ENCODE measurements at places on chromosomes 16 and 17.
A peak's percentile ranks its signal among the peaks of the same experiment; 100 is the strongest.

DNA sequence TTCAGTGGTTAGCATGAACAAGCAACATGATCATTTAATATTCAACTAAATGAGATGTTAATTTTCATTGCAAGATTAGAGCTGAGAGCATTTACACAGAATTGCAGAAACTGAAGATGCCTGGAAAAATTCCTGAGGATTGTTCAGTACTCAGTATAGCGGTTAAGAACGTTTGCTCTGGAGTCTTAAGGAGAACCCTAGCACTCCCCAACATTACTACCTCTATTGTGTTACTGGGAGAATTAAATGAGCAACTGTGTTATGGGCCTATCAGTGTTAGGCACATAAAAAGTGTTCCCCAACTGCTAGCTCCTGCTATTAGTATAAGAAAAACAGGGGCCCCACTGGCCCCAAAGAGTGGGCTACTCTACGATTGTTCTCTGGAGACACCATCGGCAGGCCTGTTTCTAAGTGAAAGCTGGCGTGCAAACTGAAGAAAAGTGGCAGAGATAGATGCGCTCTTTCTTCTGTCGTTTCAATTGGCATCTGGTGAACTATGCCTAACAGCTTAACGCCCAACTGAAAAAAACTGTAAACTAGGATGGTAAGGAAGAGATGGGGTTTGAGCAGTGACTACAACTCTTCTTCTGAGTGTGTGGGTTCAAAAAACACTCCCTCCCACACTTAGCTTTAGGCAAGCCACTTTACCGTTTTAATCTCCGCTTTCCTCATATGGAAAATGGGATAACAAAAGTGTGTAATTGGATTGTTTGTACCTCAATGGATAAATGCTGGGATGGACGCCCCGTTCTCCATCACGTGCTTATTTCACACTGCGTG, 1.3 kb downstream of the CDR2 start:
- no peak for DNase-seq

GRCh38 chr17:47996201-47996600, 25.3 kb downstream of the CDK5RAP3 start:
- no peak for DNase-seq

DNA sequence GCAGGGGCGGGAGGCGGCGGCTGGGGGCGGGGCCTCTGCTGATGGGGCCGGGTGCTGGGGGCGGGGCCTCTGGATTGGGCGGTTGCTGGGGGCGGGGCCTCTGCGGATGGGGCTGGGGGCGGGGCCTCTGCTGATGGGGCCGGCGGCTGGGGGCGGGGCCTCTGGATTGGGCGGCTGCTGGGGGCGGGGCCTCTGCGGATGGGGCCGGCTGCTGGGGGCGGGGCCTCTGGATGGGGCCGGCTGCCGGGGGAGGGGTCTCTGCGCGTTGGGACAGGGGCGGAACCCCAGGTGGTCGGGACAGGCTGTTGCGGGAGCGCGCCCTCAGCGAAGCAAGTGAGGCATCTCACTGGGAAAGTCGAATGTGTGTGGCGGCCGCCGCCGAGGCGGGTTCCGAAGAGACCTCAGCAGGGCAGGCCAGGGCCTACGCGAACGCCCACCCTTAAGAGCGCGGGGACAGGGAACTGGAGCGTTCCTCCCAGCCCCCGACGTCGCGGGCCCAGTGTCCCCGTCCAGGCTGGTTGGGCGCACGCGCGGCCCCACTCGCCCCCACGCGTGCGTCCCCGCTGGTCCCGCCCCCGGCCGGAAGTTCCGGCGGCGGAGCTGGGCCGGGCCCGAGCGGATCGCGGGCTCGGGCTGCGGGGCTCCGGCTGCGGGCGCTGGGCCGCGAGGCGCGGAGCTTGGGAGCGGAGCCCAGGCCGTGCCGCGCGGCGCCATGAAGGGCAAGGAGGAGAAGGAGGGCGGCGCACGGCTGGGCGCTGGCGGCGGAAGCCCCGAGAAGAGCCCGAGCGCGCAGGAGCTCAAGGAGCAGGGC, at the start of gene STUB1:
STUB1 (plus strand) TSS at position 597 of the 811 bp plus-strand sequence; CDS start at position 713, 116 bp downstream.
- peak; percentile 87 for DNase-seq

- DNase-seq: no peak
Observed at GRCh38 chr16:84841787-84842300, 22.1 kb downstream of the CRISPLD2 start.

GRCh38 chr16:183005-183404, 2.7 kb downstream of the HBQ1 start:
- DNase-seq: no peak

GRCh38 chr16:89596957-89597649, 16.3 kb upstream of the DPEP1 start:
- no peak for DNase-seq

DNA sequence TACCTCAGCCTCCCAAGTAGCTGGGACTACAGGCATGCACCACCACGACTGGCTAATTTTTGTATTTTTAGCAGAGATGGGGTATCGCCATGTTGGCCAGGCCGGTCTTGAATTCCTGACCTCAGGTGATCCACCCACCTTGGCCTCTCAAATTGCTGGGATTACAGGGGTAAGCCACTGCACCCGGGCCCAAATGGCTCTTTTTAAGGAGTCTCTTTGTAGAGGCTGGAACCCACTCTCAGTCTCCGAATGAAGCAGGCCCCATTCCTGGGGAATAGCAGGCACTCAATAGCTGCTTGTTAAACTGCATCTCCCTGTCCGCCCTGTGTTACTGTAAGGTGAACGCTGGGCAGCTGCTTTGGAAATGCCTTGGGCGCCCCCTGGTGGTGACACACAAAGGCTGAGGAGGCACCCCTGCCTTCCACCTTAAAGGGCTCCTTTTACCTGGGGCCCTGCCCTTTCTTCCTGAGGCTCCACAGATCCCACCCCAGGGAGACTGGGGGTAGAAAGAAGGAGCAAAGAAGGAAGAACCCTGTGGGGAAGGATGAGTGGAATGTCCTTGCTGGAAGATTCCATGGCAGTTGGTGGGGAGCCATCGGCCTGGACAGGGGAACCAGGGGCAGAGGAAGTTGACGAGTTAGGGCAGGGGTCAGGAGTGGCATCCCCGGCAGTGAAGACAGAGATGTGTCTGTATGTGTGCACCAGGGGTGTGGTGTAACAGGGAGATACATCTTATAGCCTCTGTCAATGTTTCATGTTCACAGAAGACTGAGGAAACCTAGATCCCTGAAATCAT, 6.1 kb upstream of the SP2 start:
- peak; percentile 75 for DNase-seq

DNA sequence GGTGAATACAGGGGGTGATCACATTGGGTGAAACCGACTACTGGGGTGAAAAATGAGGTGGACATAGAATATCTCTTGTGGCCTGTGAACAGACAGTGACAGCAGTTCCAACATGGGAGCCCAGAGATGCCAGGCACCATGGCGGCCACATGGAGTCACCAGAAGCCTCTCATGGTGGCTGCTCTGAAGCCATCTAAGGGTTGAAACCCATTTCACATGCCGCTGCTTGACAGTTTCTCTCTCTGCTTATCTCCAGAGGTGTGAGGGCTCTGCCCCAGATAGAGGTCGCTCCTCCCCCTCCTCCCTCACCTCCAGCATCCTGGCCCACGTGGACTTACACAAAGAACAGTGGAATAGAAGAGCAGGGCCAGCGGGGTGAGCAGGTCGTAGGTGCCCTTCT, 37.9 kb upstream of the PIK3R6 start:
- no peak for DNase-seq

- DNase-seq: no peak
Observed at GRCh38 chr17:7293159-7293558, 1.3 kb downstream of the YBX2 start.

- peak; percentile 63 for DNase-seq
Observed at GRCh38 chr17:20085283-20085845, 76.2 kb downstream of the SPECC1 start.

- peak; percentile 92 for DNase-seq
Observed at GRCh38 chr17:30519707-30520106, 42.5 kb downstream of the GOSR1 start.

DNA sequence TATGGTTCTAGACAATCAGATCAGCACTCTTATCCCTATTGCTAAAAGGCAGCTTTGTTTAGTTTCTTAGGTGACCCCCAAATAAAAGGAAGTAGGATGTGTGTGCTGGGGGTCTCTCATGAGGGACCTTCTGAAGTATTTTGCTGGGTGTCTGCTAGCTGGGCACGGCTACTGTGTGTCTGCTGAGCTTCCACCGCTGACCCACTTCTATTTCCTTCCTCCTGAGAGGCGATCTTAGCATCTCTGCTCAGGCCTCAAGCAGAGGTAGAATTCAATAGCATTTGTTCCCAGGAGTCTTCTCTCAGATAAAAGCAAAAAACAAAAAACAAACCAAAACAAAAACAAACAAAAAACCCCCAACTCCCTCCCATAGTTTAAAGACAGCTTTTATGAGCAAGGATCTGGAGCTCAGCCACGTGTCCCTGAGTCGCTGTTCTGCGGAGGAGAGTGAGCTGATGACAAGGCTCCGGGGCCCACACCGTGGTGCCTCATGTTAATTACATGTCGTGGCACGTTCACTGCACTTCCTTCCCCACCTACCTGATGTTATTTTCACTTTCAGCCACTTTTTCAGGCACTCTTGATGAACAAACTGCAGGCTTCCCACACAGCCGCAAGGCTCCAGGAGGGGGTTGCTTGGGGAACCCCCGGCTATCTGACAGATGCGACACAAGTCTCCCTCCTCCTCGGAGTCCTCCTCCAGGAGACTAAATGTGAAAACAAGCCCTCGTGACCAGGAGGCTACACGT, 83.5 kb downstream of the MARCHF10 start:
- no peak for DNase-seq

- no peak for DNase-seq
Observed at GRCh38 chr16:69408475-69408874, 15.9 kb upstream of the CYB5B start.

DNA sequence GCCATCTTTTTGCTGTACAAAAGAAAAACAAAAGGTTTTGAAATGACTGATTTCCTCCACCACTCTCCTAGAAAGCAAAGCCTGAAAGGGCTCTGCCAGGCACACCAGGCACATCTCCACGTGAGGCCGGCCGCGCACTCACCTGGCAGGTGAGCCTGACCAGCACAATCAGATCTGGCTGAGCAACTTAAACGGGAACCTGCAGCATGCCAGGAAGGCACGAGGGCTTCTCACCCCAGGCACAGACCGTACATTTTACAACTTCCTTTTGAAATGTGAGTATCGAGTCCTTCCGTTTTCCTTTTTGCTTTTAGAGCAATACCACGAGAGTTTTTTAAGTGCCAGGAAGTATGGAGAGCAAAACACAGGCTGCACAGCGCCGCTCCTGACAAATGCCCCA, 22.5 kb downstream of the SLC38A10 start:
- DNase-seq: no peak

DNA sequence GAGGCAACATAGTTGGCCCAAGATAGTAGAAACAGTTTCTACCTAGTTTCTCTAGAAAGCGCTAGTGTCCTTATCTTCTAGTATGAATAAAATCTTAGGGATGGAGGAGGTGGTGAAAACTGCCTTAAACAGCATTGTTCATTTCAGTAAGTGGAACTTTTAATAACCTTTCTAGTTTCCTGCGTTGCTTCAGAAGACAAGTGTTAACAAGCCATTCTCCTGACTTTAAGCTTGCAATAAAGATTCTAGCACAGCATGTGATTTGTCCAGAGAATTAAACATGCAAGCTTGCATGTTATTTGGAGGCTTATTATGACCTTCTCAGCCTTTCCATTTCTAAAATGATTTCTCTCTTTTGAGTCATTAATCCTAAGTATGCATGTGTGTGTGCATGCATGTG, 72.3 kb downstream of the TANGO6 start:
- DNase-seq: no peak

- no peak for DNase-seq
Observed at GRCh38 chr17:42270596-42270995, 5.6 kb downstream of the STAT5B start.

- DNase-seq: no peak
Observed at GRCh38 chr16:29668267-29668666, 5.2 kb downstream of the SPN start.

- DNase-seq: no peak
Observed at GRCh38 chr17:48571024-48571818, 6.9 kb downstream of the HOXB4 start.

- no peak for DNase-seq
Observed at GRCh38 chr16:52547004-52547833, at the start of gene TOX3. Gene TOX3 (minus strand): TSS chr16:52547143. CDS start chr16:52546723, 420 bp downstream.

GRCh38 chr17:21457051-21458026, 81.2 kb downstream of the KCNJ12 start:
- peak; percentile 92 for DNase-seq

GRCh38 chr17:12987120-12987519, 30.7 kb downstream of the ELAC2 start:
- DNase-seq: no peak

DNA sequence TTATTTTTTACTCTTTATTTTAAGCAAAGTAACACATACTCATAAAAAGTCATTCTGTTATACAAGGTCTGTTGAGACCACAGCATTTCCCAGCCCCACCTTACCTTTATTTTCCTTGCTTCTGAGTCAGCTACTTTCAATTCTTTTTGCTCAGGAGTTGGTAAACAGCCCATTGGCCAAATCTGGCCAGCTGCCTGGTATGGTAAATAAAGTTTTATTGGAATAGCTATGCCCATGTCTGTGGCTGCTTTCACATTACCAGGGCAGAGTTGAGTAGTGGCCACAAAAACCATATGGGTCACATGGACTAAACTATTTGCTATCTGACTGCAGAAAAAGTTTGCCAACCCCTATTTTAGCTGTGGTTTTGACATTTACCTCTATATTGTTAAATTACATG, 3.4 kb upstream of the NSRP1 start:
- DNase-seq: peak; percentile 68

All from astrocyte of the spinal cord (primary cell).